ENCODE measurements at places on chromosomes 1 and 21. TPM values are rescaled to one million over a fixed set of nuclear protein-coding genes. Genes with fewer than 3 reads are reported as not detected.

- H3K4me3 ChIP-seq = no peak overlapping the region
- no peaks in the 10 kb centered on the region for H3K4me1 ChIP-seq
- H3K36me3 ChIP-seq = no peaks in the 10 kb centered on the region
- no peaks in the 10 kb centered on the region for H3K27me3 ChIP-seq
- no peak for DNase-seq
- H3K27ac ChIP-seq = no peak overlapping the region
These were observed 49.3 kb downstream of the ZC3H11B start for GRCh38 chr1:219563568-219563967.

- H3K36me3 ChIP-seq = no peaks in the 10 kb centered on the region
- no peak overlapping the region for H3K4me3 ChIP-seq
- H3K27ac ChIP-seq = no peak overlapping the region
- H3K27me3 ChIP-seq = no peaks in the 10 kb centered on the region
- no peak for DNase-seq
- no peaks in the 10 kb centered on the region for H3K4me1 ChIP-seq
These were observed 969.5 kb upstream of the B3GALT2 start for GRCh38 chr1:194155962-194156361.

- no peak overlapping the region for H3K27ac ChIP-seq
- H3K27me3 ChIP-seq = no peaks in the 10 kb centered on the region
- DNase-seq = no peak
- peaks cover 8% of the 10 kb centered on the region for H3K4me1 ChIP-seq
These were observed 30.5 kb downstream of the CCDC185 start for GRCh38 chr1:223423641-223424233.

GRCh38 chr1:58515794-58516401, 30.6 kb downstream of the OMA1 start:
- no peaks in the 10 kb centered on the region for H3K4me1 ChIP-seq
- H3K27ac ChIP-seq = no peak overlapping the region
- no peaks in the 10 kb centered on the region for H3K27me3 ChIP-seq
- H3K36me3 ChIP-seq = no peaks in the 10 kb centered on the region

- peaks cover 7% of the 10 kb centered on the region for H3K4me1 ChIP-seq
- DNase-seq = no peak
- no peak overlapping the region for H3K4me3 ChIP-seq
- no peaks in the 10 kb centered on the region for H3K36me3 ChIP-seq
- H3K27me3 ChIP-seq = no peaks in the 10 kb centered on the region
- H3K27ac ChIP-seq = no peak overlapping the region
These were observed 50.8 kb downstream of the TGFBR3 start for GRCh38 chr1:91835087-91835521.

DNA sequence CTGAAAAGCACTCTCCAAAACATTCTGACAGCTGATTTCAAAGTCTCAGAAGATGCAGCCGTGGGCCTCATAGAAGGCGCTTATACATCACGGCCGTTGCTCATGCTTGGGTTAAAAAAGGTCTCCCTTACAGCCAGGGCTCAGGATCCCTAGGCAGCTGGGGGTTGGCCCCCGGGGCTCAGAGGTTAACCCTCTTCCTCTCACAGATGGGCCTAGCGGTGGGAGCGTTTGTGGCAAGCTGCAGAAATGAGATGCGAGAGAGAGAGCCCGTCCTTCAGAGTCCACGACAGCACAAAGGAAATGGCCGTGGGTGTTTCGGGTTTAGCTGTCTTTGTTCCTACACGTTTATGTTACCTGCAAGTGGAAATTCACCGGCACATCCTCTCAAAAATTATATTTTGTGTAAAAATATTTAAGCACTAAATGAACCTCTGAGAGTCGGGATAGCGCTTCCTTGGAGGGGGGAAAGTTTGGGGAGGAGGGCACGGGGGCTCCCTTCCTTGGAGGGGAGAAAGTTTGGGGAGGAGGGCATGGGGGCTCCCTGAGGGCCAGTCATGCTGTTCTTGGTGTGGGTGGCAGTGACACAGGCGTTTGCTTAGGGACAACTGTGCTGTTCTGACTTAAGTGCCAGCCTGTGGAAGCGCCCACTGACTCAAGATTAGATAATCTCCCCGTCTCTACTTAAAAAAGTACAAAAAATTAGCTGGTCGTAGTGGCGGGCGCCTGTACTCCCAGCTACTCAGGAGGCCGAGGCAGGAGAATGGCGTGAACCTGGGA, 20.5 kb upstream of the PRDM15 start:
- H3K4me3 ChIP-seq = no peak overlapping the region
- DNase-seq = no peak
- no peaks in the 10 kb centered on the region for H3K27me3 ChIP-seq
- H3K4me1 ChIP-seq = peaks cover 7% of the 10 kb centered on the region

DNA sequence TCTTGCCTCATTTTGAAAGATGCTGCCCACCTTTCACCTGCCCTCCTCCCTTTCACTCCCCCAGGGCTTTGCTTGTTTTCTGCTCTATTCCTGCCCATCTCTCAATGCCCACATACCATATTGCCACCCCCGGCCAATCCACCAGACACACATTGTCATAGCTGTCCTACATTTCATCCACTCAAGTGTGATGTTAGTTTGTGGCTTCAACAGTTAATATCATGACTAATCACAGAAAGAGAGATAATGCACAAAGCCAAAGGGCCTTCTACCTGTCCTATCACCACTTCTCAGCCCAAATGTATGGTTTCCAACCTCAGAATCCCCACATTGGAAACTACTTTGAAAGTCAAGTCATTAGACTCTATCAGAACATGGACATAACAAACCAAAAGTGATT, 18.0 kb upstream of the RCSD1 start:
- no peak overlapping the region for H3K4me3 ChIP-seq
- H3K36me3 ChIP-seq = no peaks in the 10 kb centered on the region
- no peak for DNase-seq
- no peak overlapping the region for H3K27ac ChIP-seq

DNA sequence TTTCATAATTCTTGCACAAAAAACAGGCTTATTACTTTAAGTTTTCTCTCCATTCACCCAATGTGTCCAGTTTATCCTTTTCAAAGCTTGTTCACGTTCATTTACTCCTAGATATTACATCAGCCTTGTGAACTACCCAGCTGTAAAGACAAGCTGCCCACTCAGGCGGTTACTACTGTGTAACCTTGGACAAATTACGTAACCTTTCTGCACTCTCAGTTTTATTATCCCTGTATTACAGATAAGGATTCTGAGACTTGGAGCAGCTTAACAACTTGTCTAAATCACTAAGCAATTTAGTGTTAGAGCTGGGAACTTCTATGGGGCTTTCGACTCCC, 20.5 kb upstream of the LPAR3 start:
- no peak overlapping the region for H3K4me3 ChIP-seq
- H3K27ac ChIP-seq = no peak overlapping the region
- H3K27me3 ChIP-seq = no peaks in the 10 kb centered on the region
- no peaks in the 10 kb centered on the region for H3K4me1 ChIP-seq
- no peak for DNase-seq

DNA sequence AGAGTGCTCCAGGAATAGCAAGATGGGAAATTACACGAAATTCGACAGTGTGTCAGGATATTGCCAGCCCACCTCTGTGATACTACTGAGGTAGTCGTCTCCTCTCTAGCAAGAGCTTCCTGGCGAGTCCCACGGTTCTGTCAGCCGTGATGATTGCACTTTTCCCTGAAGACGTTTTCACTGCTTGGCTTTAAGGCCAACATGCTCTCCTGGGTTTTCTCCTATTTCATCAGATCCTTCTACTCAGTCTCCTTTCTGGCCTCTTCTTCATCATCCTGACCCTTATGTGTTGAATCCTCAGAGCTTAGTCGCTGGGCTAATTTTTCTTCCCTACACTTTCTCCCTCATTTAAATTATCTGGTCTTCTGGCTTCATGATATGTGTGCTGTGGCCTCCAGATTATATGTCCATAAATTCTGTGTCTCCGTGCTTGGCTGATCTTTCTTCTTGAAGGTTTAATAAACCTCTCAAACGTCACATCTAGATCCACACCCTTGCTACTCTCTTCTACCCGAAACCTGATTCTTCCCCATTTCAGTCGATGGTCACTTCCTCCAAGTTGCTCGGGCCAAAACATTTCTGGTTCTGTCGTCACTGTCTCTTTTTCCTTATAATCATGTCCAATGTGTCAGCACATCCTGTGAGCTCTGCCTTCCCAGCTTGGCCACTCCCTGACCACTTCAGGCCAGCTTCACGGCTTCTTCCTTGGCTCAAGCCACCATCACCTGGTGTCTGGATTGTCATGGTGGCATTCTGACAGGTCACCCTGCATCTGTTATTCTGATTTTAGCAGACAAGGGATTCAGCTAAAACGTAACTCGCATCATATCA, 12.2 kb downstream of the OR2B11 start:
- no peaks in the 10 kb centered on the region for H3K27me3 ChIP-seq
- no peak overlapping the region for H3K27ac ChIP-seq
- H3K4me3 ChIP-seq = no peak overlapping the region
- no peak for DNase-seq
- no peaks in the 10 kb centered on the region for H3K36me3 ChIP-seq

E2F2 gene
- not detected for total RNA-seq

PIAS3 gene
- 44.4 TPM for total RNA-seq

LRRC71 gene
- total RNA-seq = not detected

NR5A2 gene
- total RNA-seq = 12.7 TPM

PTGFR gene
- 0.85 TPM for total RNA-seq

KIAA0040 gene
- 36.7 TPM for total RNA-seq

ZNF593OS gene
- total RNA-seq = not detected

ZSWIM5 gene
- total RNA-seq = 1.2 TPM
